ENCODE measurements at places on chromosomes 3 and 15. TPM values are rescaled to one million over a fixed set of nuclear protein-coding genes. Genes with fewer than 3 reads are reported as not detected.

DNA sequence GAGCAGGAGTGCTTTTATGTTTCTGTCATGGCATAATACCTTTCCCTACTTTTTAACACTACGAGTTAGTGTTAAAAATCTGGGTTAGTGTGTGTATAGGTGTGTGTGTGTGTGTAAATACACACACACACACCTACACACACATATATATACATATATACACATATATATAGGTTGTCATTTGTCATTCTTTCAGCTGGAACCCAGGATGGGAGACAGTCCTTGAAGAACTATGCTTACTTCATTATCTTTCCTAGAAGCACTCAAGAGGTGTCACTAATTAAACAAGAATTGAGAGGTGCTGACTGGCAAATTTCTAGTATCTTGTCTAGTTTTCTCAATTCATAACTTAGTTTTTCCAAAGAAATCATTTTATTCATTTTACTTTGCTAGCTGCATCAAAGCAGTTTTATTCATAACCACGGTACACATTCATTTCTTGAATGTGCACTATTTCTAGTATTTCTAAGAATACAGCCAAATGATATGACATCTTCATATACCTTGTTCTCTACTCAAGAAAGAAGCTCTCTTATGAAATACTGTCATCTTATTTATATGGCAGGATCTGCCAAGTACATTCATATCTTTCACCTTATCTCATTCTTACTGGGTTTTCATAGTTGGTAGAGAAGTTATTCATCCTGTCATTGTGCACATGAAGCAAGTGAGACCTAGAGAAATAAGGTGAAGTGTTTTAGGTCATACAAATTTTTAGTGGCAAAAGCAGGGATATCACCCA, 46.6 kb downstream of the ISL2 start:
- no peak for DNase-seq

DNA sequence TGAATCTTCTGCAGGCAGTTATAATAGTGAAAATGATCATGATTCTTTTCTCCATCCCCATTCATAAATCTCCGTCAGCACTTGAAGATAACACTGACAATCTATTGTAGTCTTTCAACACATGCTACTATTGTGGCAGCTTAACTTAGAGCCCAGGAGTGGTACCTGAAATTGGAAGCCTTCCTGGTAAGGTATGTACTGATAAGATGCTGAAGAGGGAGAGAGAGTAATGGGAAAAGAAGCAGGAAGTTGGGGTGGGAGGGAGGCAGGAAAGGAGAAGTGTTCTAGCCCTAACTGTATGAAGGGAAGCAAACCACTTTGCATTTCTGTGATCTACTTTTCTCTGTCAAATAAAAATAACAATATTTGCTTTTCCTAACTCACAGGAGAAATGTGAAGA, 197.4 kb upstream of the RORA start:
- no peak for DNase-seq

GRCh38 chr3:94291686-94292085, 228.8 kb downstream of the NSUN3 start:
- DNase-seq: no peak

DNA sequence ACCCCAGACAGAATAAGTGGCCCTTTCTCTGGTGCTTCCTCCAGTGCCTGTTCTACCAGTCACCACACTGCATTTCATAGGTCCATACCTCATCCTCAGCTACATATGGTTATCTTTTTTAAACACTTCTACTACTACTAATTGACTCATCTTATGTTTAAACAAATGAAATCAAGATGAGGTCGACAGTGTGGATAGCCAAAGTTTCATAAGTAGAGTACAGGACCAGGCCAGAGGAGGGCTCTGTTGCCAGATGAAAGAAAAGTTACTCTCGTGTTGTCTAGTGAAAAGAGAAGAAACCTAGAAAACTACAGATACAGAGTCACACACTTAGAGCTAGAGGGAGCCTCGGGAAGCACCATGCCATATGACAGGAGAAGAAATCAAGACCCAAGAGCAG, 296.1 kb downstream of the VPS13C start:
- DNase-seq: no peak

- no peak for DNase-seq
Observed at GRCh38 chr15:56460947-56461346, 4.0 kb downstream of the MNS1 start.

GRCh38 chr15:58771621-58772250, 634 bp downstream of the MINDY2 start:
- peak; percentile 53 for DNase-seq

GRCh38 chr3:40432793-40433192, 24.3 kb upstream of the RPL14 start:
- no peak for DNase-seq

GRCh38 chr3:113662824-113663223, 33.6 kb downstream of the USF3 start:
- no peak for DNase-seq

DNA sequence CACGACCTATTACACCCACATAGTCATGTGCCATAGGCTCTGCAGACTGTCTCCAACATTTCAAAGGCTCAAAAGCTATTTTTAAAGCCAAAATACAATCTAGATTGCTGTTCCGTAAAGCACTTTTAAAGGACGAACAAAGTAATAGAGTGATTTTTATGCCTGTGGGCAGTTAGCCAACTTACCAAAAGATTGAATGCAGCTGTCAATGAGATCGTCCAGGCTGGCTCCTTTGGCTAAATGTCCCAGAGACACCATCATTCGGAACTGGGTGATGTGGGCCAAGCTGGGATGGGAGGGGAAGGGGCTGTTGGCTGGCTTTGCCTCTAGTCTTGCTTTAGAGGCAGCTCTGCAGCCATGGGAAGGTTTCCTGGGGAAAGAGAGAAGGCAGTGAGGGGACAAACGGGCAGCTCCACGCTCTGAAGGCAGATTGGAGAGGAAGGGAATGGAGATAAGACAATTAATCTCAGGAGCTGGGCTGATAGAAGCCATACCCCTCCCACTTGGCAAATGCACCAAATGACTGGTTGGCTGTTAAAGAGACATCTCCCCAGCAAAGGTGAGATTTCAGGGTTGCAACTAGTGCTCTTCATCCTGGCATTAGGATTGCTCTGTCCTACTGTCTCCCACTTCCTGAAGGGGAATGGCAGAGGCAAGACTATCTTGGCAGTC, 4.8 kb downstream of the RASGRP1 start:
- no peak for DNase-seq

DNA sequence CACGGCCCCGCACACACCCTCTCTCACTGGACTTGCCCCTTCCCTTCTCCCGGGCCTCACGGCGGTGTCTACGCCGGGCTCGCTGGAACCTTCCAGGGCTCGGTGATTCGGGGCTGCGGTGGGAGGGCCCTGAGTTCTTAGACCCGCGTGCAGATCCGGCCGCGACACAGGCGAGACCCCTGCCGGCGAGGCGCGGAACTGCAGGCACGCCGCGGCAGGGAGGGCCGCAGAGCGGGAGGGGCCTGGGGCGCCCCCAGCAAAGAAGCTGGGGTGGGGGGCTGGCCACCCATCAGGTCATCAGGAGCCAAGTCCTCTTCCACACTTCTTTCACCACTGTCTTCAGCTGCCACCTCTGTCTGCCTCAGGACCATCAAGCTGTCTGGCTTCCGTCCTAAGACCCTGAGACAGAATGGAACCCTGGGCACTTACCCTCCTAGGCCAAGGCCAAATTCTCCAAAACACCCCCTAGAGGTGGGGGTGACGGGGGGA, 164.5 kb downstream of the XXYLT1 start:
- peak; percentile 74 for DNase-seq

- DNase-seq: no peak
Observed at GRCh38 chr3:117218641-117219048, 509.1 kb downstream of the TUSC7 start.

DNA sequence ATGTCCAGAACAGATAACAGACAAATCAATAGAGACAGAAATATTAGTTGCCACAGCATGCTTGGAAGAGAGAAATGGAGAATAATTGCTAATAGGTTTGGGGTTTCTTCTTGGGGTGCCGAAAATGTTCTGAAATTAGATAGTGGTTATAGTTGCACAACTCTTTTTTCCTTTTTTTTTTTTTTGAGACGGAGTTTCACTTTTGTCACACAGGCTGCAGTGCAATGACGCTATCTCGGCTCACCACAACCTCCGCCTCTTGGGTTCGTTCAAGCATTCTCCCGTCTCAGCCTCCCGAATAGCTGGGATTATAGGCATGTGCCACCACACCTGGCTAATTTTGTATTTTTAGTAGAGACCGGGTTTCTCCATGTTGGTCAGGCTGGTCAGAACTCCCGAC, 163.3 kb downstream of the PLCH1 start:
- no peak for DNase-seq

DNA sequence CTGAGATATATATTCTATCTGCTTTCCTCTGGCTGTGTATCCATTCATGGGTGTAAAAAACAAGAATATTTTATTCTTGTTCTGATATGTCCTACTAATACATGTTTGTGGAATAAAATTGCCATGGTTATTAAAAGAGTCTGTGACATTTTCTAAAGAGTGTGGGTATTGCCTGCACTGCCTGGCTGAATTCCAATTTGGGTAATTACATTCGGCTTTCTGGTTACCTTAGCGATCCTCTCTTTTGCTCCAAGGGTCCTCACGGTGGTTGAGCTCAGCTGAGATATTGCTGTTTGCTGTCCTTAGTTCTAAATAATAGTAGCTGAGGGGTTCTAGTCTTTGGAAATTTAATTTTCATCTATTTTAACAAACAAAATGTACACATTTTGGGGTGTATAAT, 301.4 kb upstream of the DNAJC19 start:
- no peak for DNase-seq

GRCh38 chr3:78186404-78186803, 1146.5 kb downstream of the ROBO2 start:
- no peak for DNase-seq

DNA sequence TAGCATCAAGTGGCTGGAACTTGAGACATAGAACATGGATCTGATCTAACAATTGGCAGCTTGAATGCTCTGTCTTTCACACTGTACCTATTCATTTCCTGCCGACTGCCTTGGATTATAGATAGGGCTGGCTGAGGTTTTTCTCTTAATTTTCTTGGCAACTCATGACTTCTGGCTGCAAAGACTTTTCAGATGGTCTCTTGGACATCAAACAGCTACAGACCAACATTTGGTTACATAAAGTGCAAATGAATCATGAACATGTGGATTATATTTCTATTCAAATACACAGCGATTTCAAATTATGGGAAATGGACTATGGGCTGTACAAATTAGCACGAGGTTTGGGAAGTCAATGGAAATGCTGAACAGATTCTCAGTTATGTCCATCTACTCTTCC, 26.2 kb upstream of the IL16 start:
- DNase-seq: no peak

- no peak for DNase-seq
Observed at GRCh38 chr3:54619531-54619930, 308.3 kb downstream of the LRTM1 start.

DNA sequence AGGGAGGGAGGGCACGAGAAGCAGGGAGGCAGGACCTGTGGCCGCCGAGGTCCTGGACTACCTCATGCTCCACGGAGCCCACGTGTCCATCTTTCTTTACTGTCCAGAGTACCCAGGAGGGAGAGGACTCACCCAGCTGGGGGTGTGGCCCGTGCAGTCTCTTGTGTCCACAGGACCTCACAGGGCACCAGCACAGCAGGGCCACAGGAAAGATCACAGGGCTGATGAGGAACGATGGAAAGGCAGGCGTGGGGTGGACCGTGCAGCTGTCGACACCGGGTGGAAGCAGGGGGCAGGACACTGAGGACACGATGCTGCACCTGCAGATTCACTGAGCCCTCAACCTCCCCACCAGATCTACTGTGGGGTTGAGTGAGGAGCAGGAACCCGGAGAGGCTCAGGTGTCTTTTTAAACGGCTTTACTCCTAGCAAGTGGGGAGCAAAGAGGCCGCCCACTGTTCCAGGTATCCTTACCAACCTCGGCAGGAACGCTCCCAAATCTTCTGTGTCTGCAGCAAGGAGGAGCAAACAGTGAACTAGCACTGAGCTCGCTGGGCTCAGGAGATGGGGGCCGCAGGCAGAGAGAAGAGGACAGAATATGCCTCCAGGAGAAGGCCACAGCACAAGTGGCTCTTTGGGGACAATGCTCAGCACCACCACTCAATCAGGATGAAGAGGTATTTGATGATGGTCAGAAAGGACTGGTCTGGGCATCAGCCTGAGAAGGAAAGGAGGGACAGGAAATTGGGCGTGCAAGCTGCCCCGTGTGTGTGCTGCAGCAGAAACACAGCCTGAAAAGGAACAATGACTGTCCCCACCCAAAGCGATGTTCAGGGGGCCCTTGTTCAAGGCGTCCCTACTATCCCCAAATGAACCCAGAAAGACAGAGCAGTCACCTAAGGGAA, 198.8 kb downstream of the XXYLT1 start:
- DNase-seq: no peak

- no peak for DNase-seq
Observed at GRCh38 chr15:39462691-39463090, 118.2 kb upstream of the THBS1 start.

DNA sequence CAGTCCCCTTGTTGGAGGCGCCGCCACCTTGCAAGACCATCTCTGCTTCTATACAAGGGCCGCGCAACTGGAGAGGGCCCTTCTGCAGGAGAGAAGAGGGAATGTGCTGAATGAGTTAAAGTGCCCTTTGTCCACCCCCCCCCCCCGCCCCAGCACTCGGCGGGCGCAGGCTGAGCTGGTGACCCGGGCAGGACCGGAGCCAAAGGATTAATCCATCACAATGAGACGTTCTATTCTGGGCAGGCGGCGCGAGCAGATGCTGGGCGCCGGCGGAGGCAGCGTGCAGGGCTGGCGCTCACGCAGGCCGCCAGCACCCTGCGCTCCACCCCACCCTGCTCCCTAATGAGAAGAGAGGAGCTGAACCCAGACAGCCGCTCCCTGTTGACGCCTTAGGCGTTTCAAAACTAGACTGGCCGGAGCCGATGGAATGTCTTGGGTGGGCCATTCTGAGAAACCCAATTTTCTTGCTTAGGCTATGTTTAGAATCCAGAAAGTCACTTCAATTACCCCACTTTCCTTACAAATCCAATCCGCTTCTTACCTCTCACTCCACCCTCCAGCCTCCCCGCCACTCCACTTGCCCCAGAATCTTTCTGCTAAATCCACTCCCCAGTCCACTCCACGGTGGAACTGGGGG, 32.9 kb downstream of the GJD2 start:
- peak; percentile 73 for DNase-seq

GRCh38 chr3:158539414-158540014, 31.5 kb upstream of the MLF1 start:
- no peak for DNase-seq

SNX22 gene
- total RNA-seq: 2.0 TPM

BOC gene
- 6.7 TPM for total RNA-seq

LAMB2 gene
- 772 TPM for total RNA-seq

EFCC1 gene
- 1.5 TPM for total RNA-seq

WNT5A gene
- total RNA-seq: 3.8 TPM

BSN gene
- 0.55 TPM for total RNA-seq

MUC20 gene
- 4.7 TPM for total RNA-seq

CDHR4 gene
- not detected for total RNA-seq

RGMA gene
- total RNA-seq: 16.9 TPM

RASGRP1 gene
- total RNA-seq: 0.44 TPM

Measured in left ventricle myocardium inferior (tissue), 1 donor.